ENCODE measurements at places on chromosomes 13 and 19. TPM values are rescaled to one million over a fixed set of nuclear protein-coding genes. Genes with fewer than 3 reads are reported as not detected.

The SYDE1 gene
- 5.9 TPM for total RNA-seq

The DMKN gene
- 0.89 TPM for total RNA-seq

DNA sequence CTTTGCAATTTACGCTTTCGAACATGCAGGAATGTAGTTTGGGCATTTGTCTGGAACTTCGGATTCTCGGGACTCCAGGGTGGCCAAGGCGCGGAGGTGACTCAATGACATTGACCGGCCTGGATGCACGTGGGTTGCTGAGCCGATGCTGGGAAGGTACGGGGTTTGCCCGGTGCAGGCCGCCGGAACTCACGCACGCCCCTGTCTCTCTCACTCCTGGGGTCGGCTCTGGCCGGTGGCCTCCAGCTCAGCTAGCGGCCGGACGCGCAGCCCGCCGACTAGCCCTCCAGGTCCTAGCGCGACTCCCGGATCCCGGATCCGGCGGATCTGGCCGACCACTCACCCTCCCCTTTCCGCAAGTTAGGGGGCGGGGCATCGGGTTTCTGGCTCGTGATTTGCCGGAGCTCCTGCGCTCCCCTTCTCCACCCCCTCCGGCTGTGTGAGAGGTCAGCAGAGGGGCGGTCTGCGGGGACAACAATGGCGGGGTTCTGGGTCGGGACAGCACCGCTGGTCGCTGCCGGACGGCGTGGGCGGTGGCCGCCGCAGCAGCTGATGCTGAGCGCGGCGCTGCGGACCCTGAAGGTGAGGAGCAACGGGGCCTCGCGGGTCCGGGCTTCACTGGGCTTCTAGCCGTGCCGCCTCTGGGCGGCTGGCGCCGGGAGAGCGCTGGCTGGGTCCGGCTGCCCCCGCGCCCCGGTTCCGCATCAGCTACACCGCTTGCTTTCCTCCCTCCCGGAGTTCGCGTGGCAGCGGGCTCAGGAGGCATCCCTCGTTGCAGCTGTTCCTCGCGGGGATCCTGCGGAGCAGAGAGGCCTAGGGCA lies at the start of gene PCCA:
Gene PCCA, plus strand, starts transcription at position 450 of the 821 bp plus-strand sequence. Its CDS starts 28 bp downstream, at position 478.
- H3K4me1 ChIP-seq = peaks cover 18% of the 10 kb centered on the region
- no peaks in the 10 kb centered on the region for H3K36me3 ChIP-seq
- peak; percentile 92 for DNase-seq

The ZNF556 gene
- total RNA-seq = not detected

GRCh38 chr13:57629821-57630235 lies 1.7 kb upstream of the PCDH17 start:
- H3K4me3 ChIP-seq = peak overlapping the region; percentile 54
- H3K36me3 ChIP-seq = no peaks in the 10 kb centered on the region
- peaks cover 62% of the 10 kb centered on the region for H3K27me3 ChIP-seq
- H3K4me1 ChIP-seq = peaks cover 26% of the 10 kb centered on the region

GRCh38 chr13:108980237-108980636 lies 350.8 kb downstream of the MYO16 start:
- no peaks in the 10 kb centered on the region for H3K4me1 ChIP-seq
- no peaks in the 10 kb centered on the region for H3K36me3 ChIP-seq
- H3K4me3 ChIP-seq = no peak overlapping the region
- H3K27ac ChIP-seq = no peak overlapping the region
- H3K27me3 ChIP-seq = peaks cover 3% of the 10 kb centered on the region

DNA sequence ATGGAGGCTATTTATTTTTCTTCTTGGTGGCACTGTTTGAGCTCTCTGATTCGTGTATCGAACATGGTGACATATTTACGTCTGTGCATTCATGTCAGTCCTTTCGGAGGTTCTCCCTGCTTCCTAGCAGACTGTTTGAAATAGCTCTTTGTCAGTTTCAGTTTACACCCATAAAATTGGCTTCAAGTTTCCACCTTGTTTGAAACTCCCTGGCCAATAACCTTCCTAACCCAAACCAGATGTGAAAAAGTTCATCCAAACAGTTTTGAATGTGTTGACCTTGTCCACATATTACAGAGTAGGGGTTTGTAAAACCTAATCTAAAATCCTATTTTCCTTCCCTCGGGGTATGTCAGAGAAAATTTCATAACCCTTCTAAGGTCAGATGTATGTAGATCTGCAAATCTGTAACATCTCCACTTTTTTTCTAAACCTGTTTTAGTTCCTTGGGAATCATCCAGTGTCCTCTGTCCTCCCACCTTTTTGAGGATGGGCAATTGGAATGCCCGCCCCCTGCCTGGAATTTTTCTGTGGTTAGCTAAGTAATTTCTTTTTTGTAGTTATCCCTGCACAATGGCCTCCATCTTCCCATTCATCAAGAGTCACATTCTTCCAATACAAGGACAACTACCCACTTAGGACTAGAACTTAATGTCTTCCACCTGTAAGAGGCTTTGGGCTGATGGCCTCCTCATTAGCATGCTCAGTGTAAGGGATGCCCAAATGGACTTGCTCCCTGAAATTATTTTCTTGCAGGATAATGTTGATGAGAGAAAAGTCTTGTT lies 499.8 kb downstream of the GPC6 start:
- no peaks in the 10 kb centered on the region for H3K27me3 ChIP-seq
- no peaks in the 10 kb centered on the region for H3K4me1 ChIP-seq
- H3K27ac ChIP-seq = no peak overlapping the region
- DNase-seq = no peak

GRCh38 chr13:80345771-80346510 lies 5.0 kb upstream of the SPRY2 start:
- no peaks in the 10 kb centered on the region for H3K36me3 ChIP-seq
- H3K27me3 ChIP-seq = no peaks in the 10 kb centered on the region
- H3K4me1 ChIP-seq = peaks cover 12% of the 10 kb centered on the region
- H3K27ac ChIP-seq = peak overlapping the region; percentile 36
- no peak for DNase-seq

GRCh38 chr13:20774746-20775145 lies 985 bp upstream of the EEF1AKMT1 start:
- H3K36me3 ChIP-seq = no peaks in the 10 kb centered on the region
- H3K4me3 ChIP-seq = no peak overlapping the region
- peaks cover 10% of the 10 kb centered on the region for H3K4me1 ChIP-seq

- H3K4me3 ChIP-seq = peak within 1 kb of the TSS; percentile 82
- H3K27ac ChIP-seq = peak within 1 kb of the TSS; percentile 86
- peaks cover 14% of the 10 kb centered on the region for H3K4me1 ChIP-seq
- no peaks in the 10 kb centered on the region for H3K27me3 ChIP-seq
- H3K36me3 ChIP-seq = peaks cover 21% of the 10 kb centered on the region
Observed at GRCh38 chr19:49590971-49591730, at the start of gene PRR12. Gene PRR12, plus strand, starts transcription at chr19:49591182. Its CDS starts 473 bp downstream, at chr19:49591655.

DNA sequence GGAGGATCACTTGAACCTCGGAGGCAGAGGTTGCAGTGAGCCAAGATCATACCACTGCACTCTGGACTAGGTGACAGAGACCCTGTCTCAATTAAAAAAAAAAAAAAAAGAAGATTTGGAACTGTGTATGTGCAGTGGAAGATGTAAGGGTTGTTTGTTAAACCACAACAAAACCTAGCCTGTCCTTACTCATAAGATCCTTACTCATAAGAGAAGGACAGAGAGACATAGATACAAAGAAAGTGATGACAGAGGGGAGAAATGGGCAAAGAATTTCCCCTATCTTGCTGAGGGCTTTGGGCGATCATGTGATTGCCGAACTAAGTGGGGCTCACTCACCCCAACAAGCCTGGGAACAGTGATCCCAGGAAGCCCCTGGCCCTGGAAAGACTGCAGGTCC lies 7.9 kb downstream of the ITPKC start:
- H3K27ac ChIP-seq = no peak overlapping the region
- peaks cover 21% of the 10 kb centered on the region for H3K4me1 ChIP-seq
- DNase-seq = no peak
